ENCODE measurements at places on chromosomes 2 and 18.

- DNase-seq = no peak
These were observed 51.0 kb downstream of the CDK15 start for GRCh38 chr2:201857326-201857725.

DNA sequence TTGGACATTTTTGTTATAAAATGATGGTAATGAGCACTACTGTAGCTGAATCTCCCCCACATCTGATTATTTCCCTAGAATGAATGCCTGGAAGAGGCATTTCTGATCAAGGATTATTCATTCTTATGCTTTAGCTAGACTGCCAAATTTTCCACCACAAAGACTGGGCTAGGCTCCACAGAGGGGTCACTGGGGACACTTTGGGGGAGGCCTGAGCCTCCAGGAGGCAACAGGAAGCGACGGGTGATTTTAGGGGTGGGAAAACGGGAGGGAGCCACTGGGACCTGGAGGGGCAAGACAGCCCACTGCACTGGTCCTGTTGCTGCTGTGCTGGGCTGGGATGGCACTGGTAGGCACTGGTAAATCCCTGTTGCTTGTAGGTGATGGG is 2.4 kb upstream of the ASB1 start:
- DNase-seq = no peak

GRCh38 chr2:85181844-85182456 is 48.8 kb downstream of the TCF7L1 start:
- DNase-seq = no peak

DNA sequence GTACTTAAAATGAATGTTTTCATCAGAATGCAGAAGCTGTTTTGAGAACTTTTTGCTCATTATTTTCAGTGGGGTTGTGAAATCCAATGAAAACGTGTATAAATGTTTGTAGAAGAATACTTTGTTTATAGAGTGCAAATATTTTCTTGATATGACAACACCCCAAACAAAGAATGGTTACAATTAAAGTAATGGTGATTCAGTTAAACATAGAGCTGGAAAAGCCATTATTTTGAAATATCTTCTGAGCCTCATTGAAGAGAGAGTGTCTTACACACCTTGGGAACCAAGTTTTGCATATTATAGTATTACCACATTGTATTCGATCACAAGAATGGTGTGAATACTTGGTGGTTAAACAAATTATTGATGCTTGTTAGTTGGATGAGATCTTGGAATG is 48.7 kb downstream of the SPTBN1 start:
- no peak for DNase-seq

DNA sequence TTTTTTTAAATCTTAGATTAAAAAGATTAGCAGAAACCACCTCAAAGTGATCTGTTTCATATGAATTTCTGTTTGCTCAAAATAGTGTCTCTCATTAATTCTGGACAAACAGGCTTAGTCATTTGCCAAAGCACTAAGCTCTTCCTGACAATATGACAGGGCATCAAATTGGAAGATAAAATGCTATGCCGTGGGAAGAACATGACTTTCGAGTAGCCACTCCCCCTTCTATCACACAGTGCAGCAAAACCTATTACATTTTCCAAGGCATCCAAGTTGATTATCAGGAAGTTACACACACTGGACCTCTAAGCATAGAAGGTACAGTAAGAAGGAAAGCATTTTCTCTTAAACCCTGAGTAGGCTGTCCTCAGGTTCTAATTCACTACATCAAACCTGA is 89.5 kb downstream of the STK39 start:
- DNase-seq = no peak

DNA sequence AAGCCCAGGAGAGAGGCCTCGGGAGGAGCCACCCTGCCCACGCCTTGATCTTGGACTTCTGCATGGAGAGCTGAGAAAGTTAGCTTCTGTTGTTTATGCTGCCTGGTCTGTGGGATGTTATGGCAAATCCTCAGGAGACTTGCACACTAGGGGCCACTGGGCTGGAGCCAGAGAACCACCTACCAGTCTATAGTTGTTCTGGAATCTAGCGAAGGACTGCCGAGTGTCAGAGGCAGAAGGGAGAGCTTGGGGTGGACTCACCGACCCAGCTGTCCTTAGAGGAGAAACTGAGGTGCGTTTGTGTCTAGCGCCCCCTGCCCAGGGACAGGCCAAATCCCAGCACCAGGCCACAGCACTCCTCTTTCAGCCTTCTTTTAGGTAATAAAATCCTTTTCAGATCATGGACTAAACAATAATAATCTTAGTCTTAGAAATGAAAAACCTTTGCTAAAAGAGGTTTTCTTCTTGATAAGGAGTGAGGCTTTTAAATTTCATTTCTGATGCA is 398.7 kb upstream of the SALL3 start:
- DNase-seq = no peak

DNA sequence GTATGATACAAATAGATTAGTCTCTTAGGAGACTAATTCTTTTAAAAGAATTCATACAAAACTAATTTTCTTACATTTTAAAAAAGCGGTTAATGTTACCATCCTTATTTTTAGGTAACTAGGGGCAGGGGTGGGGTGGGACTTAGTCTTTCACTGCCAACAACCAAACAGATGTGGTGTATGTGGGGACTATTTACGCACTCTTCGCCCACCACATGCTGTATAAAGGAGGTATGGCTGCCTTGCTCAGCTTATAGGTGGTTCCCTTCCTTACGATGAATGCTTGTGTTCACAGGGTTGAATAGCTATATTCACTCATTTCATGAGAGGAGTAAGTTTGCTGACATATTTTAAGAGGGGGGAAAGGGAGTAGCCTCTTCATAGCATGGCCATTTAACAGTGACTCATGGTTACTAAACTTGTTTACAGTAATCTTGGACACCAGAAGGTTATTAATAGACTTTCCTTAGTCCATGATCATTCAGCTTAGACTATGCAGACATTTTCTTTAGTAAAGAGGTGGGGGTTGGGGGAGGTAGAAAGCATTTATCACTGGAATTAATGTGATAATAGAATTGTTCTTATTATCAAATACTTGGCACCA is 61.8 kb downstream of the CAB39 start:
- no peak for DNase-seq

- no peak for DNase-seq
These were observed 38.4 kb downstream of the CYP26B1 start for GRCh38 chr2:72109291-72109690.

- DNase-seq = no peak
These were observed 86.4 kb upstream of the RBBP8 start for GRCh38 chr18:22846697-22847096.

DNA sequence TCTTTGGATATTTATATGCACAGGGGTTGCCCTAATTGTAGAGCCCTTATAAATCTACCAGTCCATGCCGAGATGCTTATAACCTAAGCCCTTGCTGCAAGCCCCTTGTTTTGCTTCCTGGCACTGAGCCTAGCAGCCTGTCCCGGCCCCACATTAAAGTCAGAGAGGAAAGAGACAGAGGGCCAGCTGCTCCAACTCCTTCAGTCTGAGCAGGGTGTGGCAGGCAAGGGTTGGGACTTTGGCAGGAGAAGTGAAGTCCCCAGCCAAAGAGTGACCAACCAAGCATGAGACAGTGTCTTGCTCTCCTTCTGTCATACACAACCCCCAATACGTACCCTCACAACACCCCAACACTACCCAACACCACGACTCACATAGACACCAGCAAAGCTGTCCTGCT is 54.7 kb upstream of the FZD7 start:
- DNase-seq = no peak

GRCh38 chr18:24736662-24737330 is 276.4 kb downstream of the HRH4 start:
- DNase-seq = no peak

- no peak for DNase-seq
These were observed 210.6 kb downstream of the BABAM2 start for GRCh38 chr2:28101123-28101522.

DNA sequence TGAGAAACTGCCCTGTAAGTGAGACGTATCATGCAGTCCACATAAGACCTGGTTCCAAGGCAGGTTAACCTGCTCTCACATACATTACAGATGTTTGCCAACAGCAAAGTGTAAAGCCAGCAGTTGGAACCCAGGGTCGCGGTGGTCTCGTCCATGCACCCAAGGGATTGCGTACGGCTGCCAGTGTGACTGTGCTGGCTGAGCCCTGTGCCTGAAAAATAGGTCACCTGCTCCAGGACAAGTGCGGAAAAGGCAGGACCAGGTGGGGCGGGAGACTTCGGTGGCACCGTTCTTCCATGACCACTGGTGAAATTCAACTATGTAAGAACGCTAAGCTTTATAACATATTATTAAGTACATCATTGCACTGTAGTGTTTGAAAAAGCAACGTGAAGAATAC is 110.5 kb downstream of the MBP start:
- DNase-seq = no peak

- DNase-seq = no peak
These were observed 10.5 kb upstream of the TMEM177 start for GRCh38 chr2:119668546-119668945.

GRCh38 chr2:112293636-112294401 is 18.4 kb downstream of the ZC3H6 start:
- no peak for DNase-seq

DNA sequence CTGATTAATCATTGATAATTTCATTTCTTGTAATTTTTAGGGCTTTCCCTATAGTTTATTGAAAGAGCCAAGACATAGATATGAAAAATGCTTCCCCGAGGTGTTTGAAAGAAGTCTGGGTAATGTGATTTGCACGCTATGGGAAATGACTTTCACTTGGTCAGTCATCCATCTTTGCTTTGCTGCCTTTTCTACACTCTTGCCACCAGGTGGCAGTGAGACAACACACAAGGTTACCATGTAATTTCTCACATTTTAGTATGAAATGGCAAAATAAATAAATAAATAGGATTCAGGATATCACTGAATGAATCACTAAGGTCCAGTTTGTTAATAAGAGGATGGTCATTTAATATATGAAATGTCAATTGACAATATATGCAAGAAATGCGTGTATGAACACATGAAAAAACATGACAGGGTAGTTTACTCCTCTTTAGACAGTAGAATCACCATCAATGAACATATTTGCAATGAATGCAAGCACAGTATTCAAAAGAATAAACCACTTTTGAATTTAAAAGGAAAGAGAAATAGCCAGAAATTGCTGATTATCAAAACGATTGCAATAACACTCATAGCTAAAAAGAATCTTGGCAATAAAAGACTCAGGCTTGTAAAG is 52.2 kb upstream of the KCNH7 start:
- peak; percentile 45 for DNase-seq

DNA sequence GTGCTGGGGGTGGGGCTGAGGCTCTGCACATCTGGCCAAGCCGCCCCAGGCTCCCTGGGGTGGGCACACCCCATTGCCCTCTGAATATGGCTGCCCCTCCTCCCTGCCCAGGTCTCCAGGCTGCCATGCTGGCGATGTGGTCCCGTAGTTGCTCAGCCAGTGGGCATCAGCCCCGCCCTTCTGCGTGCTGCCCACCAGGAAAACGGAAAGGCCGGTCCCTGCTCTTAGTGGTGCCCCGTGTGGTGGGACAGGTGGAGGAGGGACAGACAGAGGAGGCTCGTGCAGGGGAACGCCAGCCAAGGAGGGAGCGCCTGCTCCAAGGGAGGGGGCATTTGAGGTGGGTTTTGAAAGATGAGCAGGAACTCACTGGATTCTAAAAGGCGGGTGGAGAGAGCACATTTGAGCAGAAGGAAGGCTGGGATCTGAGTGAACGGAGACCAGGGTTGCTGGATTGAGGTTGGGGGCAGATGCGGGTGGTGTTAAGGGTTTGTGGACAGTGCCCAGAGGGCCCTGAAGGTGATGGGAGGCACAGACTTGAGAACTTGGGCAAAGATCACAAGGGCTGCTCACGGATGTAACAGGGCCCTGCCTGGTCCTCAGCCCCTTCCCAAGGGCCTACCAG is 6.7 kb upstream of the B3GNT7 start:
- DNase-seq = no peak

DNA sequence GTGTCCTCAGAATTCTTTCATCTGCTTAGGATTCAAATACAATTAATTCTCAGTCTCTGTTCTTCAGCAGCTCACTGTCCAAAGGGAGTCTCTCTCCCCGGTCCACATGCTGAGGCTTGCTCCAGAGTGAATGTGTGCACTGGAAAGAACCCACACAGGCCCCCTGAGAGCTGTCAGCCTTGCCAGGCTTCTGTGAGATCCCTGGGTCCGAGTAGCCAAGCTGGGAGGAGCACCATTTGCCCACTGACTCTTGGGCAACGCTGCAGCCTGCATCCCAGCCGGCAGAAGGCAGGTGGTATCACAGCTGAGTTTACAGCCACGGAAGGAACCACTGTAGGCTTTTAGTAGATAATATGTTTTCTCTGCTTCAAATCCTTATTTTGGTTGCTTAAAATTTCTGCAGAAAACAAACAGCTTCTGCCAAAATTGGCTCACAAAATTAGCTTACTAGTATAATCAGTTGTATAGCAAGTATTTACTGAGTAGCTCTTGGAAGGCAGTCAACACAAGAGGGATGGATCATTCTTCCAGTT is 21.4 kb upstream of the LTBP1 start:
- DNase-seq = no peak

- no peak for DNase-seq
These were observed 158.3 kb downstream of the GULP1 start for GRCh38 chr2:188449971-188450370.

- no peak for DNase-seq
These were observed 36.2 kb downstream of the EPG5 start for GRCh38 chr18:45930963-45931362.

GRCh38 chr2:214286011-214286410 is 124.8 kb upstream of the VWC2L start:
- DNase-seq = no peak

DNA sequence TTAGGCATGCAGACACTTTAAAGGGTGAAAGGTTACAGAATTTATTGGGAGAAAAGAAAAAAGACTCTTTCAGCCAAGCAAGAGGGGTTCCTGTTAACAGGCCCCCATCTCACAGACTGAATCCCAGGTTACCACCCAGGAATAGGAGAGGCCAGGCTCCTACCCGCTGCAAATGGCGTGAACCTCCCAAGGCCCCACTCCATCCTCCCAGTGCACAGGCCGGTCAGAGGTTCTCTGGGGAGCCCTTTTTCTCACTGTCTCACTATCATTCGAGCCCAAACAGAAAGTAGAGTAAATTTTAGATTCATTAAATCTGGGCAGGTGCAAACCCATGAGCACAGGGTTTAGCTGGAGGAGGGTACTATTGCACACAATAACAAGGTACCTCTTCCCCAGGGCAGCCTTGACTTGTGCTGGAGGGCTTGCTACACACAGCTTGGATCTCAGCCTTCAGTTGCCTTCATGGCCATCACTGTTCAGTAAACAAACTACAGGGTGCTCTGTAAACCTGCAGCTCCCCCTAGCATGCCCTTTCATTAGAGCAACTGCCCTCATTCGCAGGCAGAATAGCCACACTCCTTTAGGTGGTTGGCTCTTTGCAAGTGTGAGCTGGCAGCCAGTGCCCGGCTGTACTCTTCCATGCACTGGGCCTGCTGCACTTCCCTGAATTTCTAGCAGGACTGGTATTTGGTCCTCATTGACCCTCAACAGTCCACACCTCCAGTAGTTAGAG is 7.3 kb upstream of the PLEK start:
- DNase-seq = peak; percentile 71

DNA sequence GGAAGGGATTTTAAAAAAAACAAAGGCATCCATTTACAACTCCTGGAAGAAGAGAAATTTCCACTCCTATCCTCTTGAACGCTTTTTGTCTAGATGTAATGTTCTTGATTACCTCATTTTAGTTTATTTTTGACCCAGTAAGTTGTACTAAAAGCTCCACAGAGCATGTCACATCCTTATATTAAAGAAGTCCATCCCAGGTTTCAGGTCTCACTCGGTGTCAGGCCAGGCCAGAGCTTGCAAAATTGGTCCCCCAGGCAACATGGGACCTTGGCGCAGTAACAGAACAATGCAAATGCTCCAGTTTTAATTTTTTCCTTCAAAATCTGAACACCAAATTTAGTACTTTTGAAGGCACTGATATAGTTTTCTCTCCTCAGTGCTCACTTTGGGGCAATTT is 218.4 kb upstream of the REV1 start:
- DNase-seq = no peak
